ENCODE measurements at places on chromosomes 2 and 18.

- DNase-seq, result no peak
Observed at GRCh38 chr2:37326285-37326684, 1.7 kb upstream of the PRKD3 start.

- DNase-seq, result no peak
Observed at GRCh38 chr2:217956586-217957457, 46.0 kb downstream of the TNS1 start.

DNA sequence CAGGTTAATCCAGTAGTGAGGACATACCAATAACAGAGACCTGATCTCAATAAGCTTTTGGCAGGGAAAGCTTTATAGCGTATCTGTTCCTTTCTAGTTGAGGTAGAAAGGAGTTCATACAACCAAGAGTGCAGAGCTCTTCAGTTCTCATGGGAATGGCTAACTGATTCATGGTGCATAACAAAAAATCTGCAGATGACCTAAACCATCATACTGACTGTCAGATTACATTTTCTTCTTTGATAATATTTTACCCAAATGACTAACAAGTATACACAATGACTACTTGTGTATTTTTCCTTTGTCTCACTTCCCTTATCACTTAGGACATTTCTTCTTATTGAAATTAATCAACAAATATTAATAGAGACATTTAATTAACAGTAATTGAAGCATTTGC is 140.0 kb upstream of the SERTAD2 start:
- DNase-seq, result no peak

DNA sequence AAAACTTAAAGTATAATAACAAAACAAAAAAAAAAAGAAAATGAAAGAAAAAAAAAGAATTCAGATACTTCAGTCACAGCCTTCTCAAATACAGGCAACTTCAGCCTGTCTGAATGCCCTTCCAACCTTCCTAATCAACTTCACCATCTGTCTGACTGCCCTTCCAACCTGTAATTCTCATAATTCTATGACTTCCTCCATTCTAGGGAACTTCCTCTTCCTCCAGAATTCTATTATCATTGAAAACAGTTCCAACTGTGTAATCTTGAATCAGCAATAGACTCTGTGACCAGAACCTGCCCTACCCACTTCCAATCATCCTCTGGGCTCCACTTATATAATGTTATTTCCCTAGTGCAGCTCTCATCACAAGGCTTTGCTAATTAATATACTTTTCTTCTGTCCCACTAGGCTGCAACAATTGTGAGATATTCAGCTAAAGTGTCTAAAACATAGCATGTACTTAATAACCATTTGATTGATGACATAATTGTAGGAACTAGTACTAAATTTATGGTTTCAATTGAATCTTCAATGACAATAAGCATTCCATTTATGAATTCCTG is 127.3 kb downstream of the UPP2 start:
- DNase-seq, result no peak

DNA sequence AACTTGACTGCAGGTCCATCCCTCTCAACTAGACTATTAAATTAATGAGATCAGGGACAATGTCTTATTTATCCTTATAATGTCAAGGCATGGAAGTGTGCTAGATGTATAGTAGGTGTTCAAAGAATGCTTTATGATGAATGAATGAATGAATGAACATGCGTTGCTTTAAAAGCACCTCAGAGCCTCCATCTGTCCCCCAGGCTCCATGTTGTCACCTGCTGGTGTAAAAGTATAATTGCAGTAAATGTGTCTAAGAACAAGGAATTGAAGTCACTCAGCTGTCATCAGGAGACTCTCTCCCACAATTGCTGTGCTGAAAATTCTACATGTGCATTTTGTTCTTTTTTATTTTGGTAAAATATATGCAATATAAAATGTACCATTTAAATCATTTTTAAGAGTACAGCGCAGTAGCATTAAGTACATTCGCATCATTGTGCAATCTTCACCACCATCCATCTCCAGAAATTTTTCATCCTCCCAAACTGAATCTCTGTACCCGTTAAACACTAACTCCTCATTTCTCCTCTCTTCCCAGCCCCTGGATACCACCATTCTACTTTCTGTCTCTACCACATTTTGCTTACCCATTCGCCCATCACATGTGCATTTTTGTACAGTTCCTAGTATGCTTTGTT is 52.6 kb downstream of the GNAL start:
- no peak for DNase-seq

- DNase-seq, result no peak
Observed at GRCh38 chr2:186429104-186429503, 57.0 kb upstream of the ZC3H15 start.

- DNase-seq, result no peak
Observed at GRCh38 chr2:198517976-198518375, 713.6 kb downstream of the PLCL1 start.

DNA sequence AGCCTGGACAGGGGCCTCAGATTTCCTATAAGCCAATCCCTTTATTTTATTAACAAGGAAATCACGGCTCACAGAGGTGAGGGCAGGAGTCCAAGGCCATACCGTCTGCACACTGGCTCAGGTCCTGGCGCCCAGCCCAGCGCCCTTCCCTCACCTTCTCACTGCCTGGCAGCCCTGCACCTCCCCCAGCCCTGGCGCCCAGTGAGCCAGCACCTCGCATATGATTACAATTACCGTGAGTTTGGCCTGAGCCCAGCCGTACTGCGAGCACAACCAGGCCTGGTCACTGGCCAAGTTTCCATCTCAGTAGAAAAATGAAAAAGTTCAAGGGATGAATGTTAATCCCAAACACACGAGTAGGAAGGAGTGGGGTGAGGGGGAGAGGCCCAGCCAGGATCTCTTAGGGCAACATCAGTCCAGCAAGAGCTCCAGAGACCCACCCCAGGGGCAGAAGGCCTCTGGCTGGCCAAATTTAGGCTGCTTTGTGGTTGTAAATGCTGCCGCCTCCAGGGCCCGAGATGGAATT is 68.4 kb downstream of the MCFD2 start:
- DNase-seq, result no peak

GRCh38 chr2:230650585-230651137 is 62.0 kb upstream of the CAB39 start:
- no peak for DNase-seq

DNA sequence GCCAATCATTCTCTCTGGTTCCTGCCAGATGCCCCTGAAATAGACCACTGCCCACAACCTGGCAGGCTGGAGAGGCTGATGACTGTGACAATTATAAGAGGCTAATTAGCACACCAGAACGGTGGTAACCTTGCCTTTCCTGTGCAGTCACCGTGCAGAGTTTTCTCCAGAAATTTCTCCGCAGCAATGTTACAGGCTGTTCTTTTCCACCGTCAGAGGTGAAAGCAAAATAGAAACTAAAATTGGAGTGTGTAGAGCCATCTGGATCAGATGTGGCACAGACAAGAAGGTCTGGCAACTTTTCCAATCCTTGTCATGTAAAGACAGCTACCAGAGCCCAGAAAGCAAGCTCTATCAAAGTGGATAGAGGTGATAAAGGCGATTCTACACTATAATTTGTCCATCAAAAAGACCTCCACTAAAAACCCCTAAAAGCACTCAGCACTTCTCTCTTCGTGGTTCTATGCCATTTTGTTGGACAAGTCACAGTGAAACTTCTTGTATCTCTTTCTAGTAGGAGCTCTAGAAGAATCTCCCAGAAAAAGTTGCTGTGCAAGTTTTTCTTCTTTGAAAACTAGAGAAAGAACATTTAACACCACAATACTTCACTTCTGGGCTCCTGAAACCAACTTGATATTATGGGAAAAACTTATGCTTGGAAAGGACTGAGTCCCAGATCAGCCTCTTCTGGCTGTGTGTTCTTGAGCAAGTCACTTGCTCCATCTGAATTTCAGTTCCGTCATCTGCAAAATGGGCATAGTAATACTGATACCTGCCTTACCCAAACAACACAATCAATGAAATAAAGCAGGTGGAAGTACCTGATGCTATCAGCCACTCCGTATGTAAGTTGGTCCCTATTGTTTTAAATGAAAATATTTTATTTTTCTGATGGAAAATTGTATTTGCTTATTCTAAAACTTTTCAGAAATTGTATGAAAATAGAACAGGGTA is 295.6 kb upstream of the DLGAP1 start:
- DNase-seq, result no peak

GRCh38 chr2:241849616-241850543 is 8.8 kb downstream of the PDCD1 start:
- no peak for DNase-seq

DNA sequence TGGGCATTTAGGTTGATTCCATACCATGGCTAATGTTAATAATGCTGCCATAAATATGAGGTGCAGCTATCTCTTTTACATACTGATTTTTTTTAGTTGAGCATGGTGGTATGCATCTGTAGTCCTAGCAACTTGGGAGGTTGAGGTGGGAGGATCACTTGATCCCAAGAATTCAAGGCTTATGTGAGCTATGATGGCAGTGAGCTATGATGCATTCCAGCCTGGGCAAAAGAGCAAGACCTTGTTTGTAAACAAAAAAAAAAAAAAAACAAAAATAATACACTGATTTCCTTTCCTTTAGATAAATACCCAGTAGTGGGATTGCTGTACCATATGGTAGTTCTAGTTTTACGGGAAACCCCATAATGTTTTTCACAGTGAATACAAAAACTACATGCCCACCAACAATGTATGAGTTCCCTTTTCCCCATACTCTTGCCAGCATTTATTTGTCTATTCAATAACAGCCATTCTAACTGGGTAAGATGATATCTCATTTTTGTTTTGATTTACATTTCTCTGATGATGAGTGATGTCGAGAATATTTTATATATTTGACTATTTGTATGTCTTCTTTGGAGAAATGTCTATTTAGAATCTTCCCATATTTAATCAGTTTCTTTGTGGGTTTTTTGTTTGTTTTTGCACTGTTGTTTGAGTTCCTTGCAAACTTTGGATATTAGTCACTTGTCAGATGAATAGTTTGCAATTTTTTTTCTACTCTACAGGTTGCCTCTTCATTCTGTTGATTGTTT is 281.0 kb upstream of the KYNU start:
- DNase-seq, result no peak

GRCh38 chr2:68643011-68643873 is at the start of gene PROKR1:
Gene PROKR1, plus strand, starts transcription at chr2:68643579. Its CDS starts 2,243 bp downstream, at chr2:68645822.
- DNase-seq, result no peak

DNA sequence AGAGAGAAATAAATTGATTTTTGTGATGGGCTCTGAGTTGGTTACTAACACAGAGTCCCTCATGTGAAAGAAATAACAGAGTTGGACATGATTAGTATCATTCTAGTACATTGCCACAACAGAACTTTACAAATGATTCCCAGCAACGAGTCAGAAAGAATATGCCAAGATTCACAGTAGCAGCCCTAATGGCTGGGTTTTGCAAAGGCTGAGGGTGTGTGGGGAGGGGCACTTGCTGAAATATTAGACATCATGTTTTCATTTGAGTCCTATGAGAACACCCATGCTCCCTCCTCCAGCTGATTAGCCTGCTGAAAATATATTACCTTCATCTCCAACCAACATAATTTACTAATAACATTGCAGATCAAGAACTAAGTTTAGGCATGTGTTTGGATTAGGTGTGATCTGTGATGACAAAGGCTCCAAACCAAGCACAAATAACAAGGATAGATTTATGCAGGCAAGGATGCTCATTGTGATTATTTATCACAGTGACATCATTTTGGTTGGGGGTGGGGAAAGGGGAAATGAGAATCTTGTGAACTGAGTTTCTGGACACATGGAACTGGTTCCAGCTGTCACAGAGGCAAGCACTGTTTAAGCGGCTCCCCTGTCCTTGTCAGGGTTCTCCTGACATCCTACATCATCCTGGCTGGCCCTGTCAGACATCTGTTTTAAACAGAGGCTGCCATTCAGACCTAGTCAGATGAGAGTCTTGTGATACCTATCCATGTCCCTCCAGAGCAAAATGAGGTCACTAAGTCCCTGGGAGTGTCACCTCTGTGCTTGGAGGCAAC is 205.8 kb upstream of the NCKAP5 start:
- DNase-seq, result no peak

GRCh38 chr18:24212939-24213338 is 74.1 kb downstream of the CABYR start:
- DNase-seq, result no peak

GRCh38 chr2:69196327-69197117 is 183.5 kb downstream of the ANTXR1 start:
- DNase-seq, result no peak

- no peak for DNase-seq
Observed at GRCh38 chr2:11029136-11029535, 117.4 kb downstream of the KCNF1 start.

DNA sequence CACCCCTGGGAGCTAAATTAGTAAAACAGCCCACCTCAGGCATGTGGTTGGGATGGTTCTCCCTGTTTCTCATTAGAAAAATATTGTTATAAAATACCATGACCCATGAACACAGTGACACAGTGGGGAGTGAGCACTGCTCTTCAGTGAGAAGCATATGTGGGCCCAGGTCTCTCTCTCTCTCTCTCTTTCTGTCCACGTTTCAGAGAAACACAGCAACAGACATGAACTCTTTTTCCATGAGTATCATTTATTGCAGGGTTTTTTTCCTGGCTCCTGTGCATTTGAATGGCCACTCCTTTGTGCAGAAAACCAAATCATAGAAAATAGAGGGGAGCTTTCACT is 41.2 kb downstream of the CYRIA start:
- DNase-seq, result no peak

DNA sequence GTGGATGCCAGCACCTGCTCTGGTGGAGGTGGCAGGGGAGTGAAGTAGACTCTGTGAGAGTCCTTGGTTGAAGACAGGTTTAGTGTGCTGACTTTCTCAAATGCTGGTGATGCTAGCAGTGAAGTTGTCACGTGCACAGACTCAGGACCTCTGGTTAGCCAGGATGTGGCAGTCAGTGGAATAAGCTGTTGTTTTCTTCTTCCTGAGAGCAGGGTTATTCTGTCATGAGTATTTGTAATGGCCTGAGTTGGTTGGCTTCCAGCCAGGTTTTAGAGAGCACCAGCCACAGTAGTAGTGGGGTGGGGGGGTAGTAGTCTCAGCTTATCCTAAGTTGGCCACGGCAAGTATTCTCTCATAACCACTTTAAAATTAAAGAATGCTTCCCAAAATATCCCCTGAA is 238.5 kb upstream of the FBXO11 start:
- no peak for DNase-seq

- no peak for DNase-seq
Observed at GRCh38 chr18:33467531-33467930, 27.0 kb upstream of the CCDC178 start.

DNA sequence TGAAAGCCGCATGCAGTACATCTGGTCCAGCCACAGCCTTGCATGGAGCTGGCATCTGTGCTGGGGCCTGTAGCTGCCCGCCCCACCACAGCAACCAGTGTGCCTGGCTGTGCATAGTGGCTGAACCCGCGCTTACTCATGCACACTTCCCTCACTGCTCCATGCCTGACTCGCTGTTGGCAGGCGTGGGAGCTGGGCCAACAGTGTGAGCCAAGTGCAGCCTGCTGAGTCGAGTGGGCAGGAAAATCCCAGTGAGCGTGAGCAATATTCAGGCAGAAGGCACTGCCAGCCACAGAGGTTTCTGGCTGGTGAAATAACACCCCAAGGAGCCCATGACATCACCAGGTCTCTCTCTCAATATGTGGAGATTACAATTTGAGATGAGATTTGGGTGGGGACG is 1674.1 kb upstream of the TMEFF2 start:
- DNase-seq, result no peak

- DNase-seq, result no peak
Observed at GRCh38 chr2:61670591-61671501, 132.7 kb upstream of the XPO1 start.

Measured in stimulated activated CD8-positive, alpha-beta memory T cell treated with anti-CD3 and anti-CD28 coated beads, Interleukin-15, amount 100 ng/mL, for 4 hours (primary cell).